ENCODE measurements at places on chromosomes 11 and 22. TPM values are rescaled to one million over a fixed set of nuclear protein-coding genes. Genes with fewer than 3 reads are reported as not detected.

Gene FGF4
- total RNA-seq: not detected

Gene OR51E2
- total RNA-seq: 0.06 TPM

Gene FLRT1
- total RNA-seq: not detected

Gene OR10D3
- total RNA-seq: not detected

Gene POU2AF3
- not detected for total RNA-seq

Gene FAM180B
- total RNA-seq: not detected

Gene MMP8
- total RNA-seq: not detected

Gene DCHS1
- 89.7 TPM for total RNA-seq

Gene MRPL40
- 44.7 TPM for total RNA-seq

Gene MPPED1
- total RNA-seq: 0.06 TPM

Gene AQP11
- 0.18 TPM for total RNA-seq

Gene MIOX
- not detected for total RNA-seq

Gene HSPB2
- not detected for total RNA-seq

Gene OR4X2
- not detected for total RNA-seq

Gene OR51G2
- total RNA-seq: not detected

Gene OR8D4
- not detected for total RNA-seq

Gene BCR
- 90.0 TPM for total RNA-seq

Gene GRK3
- 0.53 TPM for total RNA-seq

Gene SART1
- 34.8 TPM for total RNA-seq

Gene MS4A3
- total RNA-seq: not detected

Gene PATE3
- total RNA-seq: not detected

Gene RAC2
- 126 TPM for total RNA-seq

Gene TMPRSS6
- total RNA-seq: not detected

All from glomerular endothelial cell (primary cell).